ENCODE measurements at places on chromosomes 12 and 14.

DNA sequence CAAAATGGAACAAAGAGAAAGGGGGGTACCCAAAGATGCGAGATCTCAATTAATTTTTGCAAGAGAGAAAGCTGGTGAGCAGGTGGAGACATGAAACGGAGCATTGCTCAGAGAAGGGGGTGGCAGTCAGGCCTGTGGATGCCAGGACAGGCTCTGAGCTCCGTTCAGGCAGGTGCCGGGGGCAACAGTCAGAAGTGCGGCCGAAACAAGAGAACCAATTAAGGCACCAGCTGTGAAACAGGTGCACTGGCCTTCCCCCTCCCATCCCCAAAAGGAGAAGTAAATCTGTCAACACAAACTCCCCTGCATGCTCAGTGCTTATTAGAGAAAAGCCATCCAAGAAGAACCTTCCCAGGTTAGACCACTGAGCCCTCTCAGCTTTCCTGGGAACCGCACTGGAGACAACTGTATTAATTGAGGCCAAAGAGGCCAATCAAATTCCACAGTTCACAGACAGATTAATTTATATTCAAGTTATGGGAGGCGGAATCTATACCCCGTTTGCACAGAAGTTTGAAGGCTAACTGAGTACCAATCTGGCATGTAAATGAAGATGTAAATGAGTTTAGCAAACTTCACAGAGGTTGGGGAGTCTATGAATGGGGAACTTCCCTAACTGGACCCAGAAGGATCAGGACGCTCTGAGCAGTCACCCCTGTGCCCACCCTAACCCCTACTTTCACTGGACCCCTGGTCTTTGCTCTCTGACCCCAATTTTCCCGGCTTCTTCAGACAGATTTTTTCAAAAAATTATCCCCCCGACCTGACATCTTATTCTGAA is 20.9 kb downstream of the OAS2 start:
- DNase-seq, result no peak

DNA sequence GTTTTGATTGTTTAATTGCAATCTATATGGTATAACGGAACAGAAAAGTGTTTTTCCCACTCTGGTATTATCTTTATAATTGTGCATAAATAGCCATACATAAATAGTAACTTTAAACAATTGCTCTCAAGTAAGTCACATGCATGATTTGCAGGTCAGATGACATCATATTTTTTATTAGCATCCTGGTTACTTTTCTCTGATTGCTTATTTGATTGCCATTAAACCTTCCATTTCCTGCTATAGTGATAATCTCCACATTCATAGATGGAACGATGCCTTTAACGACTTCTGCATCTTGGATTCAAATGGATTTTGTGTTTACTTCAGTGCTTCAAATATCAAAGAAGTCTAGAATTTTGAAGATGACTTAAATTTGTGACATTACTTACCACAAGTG is 3.5 kb upstream of the KLRK1 start:
- no peak for DNase-seq

DNA sequence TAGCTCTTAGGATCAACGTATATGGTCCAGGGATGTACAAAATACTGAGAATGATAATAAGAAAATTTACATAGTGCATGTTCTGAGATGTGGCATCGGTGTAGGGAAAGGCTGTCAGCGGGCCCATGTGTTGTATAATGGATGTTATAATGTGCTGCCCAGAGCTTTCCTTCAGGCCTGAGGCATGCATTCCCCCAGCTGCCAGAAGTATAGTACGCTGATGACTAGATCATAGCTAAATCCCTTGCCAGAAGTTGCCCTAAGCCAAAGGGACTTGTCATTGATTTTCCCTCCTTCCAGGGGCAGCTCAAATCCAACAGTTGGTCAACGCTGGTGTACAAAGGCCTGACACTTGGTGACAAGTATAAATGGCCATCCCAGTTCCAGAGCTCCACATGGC is 6.5 kb upstream of the OR11G2 start:
- DNase-seq, result no peak

DNA sequence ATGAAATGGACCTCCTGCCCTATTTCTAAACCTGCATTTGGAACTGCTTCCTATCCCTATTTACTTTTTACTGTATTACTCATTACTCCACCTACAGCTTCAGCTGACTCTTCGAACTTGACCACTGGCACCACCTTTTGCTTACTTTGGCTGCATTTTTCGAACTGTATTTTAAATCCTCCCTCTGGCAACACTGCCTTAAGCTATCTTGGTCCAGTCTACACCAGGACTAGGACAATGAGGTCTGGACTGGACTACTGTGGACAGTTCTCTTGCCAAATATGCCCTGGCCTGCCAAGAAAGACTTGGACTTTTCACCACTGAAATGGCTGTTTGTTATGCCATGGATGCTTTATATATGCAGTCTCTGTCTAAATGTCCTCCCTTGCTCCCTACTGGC is 328.1 kb downstream of the BTG1 start:
- no peak for DNase-seq

DNA sequence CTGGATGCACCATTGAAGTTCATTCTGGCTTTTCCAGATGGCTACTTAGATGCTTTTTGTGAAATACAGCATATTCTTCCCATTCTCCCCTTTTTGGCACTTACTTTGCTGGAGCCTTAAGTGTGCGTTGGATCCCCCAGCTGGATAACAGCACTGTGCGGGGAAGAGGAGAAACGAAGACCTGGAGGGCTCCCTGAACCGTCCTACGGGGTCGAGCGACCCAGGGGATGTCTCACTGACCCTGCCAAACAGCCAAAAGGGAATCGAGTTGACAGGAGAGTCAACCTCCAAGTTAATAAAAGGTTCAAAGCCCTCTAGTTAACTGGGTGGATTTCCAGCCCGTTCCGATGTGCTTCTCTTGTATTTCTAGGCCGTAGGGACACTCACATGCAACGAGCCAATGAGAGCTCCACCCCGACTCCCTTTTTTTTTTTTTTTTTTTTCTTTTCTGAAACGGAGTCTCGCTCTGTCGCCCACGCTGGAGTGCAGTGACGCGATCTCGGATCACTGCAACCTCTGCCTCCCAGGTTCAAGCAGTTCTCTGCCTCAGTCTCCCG is 1.0 kb upstream of the CAMKK2 start:
- peak; percentile 21 for DNase-seq

GRCh38 chr12:69649529-69649928 is 38.8 kb upstream of the LRRC10 start:
- DNase-seq, result no peak

DNA sequence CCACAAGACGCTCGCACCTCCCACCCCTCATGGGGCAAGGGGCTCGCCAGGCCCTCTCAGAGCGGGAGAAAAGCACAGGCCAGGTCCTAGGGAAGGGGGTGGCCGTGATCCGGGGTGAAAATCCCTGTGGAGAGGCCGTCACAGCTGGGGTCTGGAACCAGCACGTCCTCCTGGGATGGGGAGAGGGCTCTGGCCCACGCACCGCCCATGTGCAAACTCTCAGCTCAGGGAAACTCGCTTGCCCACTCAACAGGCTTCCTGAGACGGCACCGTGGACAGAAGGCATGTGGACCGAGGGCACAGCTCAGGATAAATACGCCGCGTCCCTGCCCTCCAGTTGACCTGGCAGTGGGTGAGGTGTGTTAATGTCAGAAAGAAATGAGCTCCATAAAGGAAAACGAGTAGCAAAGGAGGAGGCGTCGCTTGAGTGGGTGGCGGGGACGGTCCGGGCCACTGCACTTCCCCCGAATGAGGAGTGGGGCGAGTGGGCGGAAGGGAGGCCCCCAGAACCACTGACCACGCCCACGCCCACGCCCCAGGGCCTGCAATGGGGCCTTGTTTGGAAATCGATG is 57.6 kb upstream of the GALNT9 start:
- DNase-seq, result no peak

- DNase-seq, result peak; percentile 28
Measured at GRCh38 chr14:75088566-75089373, 19.3 kb downstream of the ZC2HC1C start.

- no peak for DNase-seq
Measured at GRCh38 chr12:89514751-89515150, 9.8 kb downstream of the GALNT4 start.

DNA sequence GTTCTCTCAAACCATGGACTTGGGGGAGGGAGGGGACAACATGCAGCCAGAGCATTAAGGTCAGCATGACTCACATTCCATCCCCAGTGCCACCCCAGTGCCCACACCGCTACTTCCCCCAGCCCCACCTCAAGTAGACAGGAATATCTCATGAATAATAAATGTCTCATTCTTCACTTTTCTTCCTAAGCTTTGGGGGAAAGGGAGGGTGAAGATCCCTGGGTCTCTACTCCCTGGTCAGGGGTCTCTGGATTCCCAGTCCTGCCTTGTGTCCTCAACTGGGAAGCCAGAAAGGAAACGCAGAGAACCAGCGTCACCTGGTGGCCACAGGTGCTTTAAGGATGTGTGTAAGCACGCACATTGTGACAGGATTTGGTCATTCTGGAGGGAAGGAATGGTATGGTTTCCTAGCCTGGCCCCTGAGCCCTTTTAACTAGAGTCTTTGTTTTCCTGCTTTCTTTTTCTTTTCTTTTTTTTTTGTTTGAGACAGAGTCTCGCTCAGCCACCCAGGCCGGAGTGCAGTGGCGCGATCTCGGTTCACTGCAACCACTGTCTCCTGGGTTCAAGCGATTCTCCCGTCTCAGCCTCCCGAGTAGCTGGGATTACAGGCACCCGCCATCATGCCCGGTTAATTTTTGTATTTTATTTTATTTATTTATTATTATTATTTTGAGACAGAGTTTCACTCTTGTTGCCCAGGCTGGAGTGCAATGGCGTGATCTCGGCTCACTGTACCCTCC is 3.4 kb downstream of the GPR84 start:
- peak; percentile 92 for DNase-seq

DNA sequence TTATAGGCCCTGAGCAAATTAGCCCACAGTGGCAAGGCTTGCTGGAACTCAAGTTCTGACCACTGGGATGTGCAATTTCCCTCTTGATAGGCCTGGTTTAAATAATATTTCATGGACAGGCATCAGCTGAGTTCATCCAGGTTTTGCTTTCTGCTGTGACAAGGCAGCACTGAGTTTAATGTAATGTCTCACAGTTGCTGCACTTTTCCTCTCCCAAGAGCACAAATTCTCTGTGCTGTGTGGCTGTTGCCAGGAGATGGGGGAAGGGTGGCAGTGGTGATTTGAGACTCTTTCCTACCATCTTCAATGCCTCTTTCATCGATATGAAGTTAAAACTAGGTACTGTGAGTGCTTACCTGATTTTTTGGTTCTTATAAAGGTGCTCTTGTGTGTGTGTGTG is 272.8 kb upstream of the STXBP6 start:
- DNase-seq, result no peak

- DNase-seq, result no peak
Measured at GRCh38 chr12:94109160-94109559, 39.2 kb upstream of the PLXNC1 start.

- DNase-seq, result no peak
Measured at GRCh38 chr14:99785426-99785825, 7.8 kb upstream of the EML1 start.

DNA sequence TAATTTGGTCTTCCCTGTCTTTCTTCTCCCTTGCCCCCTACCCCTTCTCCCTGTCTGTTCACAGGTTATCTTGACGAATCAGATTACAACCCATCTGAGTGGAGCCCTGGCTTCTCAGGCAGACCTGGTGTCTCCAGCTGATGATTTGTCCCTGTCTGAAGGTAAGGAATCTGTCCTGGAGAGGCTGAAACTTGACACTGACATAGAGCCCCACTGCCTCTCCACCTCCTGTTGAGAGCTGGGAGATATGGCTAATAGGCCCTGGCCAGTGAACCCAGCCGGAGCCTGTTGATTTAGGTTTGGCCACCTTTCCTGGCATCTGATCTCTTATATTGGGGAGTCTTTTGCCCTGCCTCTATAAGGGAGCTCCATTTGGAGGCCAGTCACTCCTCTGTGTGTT is 472.2 kb downstream of the RAD51B start:
- peak; percentile 9 for DNase-seq

- no peak for DNase-seq
Measured at GRCh38 chr12:12024911-12025682, 45.6 kb upstream of the BCL2L14 start.

DNA sequence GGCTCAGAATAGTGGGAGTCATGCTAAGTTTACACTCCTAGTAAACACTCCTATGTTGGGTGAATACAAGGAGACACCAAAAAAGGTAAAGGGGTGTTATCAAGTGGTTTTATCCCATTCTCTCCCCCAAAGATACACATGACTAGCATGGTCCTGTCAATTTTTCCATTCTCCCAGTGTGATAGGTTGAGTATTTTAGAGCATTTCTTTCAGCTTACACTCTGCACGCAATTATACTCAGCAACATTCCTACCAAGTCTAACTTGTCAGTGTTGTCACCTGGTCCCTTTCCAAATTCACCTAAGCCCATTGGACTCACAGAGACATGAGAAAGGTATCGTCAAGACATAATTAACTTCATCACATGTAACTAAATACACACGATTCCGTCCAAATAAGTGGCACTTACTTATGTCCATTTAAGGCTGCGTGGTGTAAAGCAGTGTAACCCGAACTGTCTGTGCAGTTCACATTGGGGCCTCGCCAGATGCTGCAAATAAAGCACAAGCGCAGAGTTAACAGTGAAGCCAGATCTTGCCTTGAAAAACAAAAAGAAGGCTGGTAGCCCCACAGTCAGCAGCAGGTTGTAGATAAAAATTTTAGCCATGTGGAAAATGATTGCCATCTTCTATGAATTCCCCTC is 159.7 kb downstream of the ANKS1B start:
- DNase-seq, result peak; percentile 78

DNA sequence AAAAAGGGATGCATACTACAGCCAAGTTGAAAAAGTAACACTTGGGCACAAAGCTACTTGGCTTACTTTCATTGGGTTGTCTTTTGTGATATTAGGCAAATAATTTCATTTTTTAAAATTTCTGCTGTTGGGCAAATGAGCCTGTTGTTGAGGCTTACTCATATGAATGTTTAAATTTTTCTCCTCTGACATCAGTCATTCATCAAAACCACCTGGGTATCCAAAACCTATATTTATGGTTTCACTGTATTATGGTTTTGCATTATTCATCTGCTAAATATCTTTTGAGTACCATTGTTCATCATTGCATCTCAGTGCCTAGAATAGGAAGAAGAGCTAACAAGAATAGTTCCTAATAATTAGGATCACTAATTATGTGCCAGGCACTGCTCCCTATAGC is 28.1 kb downstream of the DYRK2 start:
- no peak for DNase-seq

GRCh38 chr14:99120526-99121318 is 151.3 kb downstream of the BCL11B start:
- no peak for DNase-seq

DNA sequence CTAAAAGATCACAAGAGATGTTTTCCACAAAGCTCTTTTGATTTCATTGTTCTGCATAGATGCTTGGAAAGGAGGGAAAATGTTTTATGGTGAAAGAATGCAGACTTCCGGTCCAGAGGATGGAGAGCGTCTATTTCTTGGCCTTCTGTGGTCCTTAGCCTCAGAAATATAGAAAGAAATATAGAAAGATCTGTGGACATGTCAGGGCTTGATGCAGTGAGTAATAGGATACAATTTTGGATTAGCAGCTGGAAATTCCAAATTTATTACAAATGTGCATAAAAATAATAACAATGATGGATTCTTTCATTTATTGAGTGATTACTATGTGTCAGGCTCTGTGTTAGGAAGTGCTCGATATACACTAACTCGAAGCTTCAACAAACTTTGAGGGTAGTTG is 20.2 kb downstream of the AKAP6 start:
- no peak for DNase-seq
